HuH-7 (cell line): ENCODE measurements at places on chromosomes 2 and 18.

DNA sequence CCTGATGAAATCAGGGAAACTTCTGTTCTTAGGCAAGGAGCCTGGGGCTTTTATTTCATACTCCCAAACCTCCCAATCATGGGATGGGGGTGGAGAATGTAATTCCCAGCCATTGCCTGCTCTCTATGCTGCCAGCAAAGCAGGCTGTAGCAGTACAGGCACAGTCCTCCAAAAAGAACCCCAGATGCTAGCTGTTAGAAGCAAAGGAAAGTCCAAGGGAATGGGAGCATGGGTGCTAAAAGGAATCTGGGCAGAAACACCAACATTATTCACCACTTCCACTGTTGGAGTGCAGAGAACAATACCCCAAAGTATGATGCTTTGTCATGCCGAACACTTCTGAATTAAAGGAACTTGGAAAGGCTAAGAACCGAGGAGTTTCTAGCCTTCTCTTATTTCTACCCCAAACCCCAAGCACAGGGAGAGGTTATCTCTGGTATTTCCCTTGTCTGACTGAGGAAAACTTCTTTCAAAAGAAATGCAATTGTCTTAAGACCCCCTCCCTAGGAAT is 24.7 kb downstream of the MDH1 start:
- no peak for DNase-seq

GRCh38 chr2:241561832-241562231 is 3.3 kb downstream of the BOK start:
- no peak for DNase-seq

DNA sequence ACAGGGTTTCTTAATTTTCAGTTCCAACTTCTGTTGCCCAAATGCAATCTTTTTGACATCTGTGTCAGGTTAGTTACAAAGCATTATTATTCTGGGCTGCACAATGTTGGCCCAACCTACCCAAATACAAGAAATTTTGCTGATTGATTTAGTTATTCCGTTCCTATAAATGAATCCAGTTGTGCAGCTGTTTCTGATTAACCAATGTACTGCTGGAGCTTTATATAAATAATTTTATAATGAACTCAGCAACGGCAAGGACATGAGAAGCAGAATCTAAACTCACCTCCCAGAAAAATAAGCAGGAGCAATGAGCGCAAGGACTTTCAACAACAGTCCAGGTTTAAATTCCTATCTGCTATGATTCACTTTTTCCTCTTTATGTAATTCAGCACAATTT is 76.3 kb upstream of the WIPF1 start:
- DNase-seq, result no peak

DNA sequence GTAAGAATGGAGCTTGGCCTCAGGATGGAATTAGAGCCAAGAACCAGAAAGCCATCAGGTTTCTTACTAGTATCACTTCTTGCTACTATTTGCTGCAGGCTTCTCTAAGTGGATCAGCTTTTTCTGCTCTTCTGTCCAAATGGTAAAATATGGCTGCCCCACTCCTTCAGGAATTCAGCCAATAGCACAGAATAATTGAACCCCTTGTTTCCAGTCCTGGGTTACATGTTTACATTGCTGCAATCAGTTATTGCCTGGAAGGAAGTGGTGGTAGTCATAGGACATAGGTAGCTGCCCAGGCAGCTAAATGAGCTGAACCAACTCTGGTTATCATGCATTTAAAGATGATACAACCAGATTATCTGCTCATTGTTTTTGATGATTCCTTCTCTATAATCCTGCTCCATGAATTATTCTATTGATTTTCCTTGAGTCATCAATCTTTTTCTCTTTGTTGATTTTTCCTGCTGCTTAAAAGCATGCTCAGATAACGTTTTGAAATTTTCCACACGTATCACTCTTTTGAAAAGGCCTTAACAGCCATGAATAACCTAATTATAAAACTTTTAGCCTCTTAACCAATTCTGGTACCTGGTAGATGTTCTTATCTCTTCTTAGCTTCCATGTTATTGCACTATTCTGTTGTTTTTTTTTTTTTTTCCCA is 12.6 kb downstream of the AGPS start:
- no peak for DNase-seq

GRCh38 chr2:152427902-152428301 is 92.9 kb downstream of the FMNL2 start:
- DNase-seq, result no peak

DNA sequence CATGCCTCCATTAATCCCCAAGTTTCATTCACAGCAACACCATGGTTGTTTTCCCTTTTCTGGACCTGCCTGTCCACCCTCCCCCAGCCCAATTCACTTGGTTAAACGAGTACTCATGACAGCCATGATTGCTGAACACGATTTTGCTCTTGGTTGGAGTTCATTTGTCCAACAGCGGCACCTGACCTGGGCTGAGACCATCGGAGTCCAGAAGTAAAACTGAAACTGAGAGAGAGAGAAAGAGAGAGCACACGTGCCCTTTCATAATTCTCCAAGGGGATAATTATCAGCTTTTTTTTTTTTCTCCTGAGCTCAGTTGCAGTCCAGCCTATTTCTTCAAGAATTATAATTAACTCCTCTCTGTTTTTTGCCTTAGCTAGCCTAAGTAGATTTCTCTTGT is 13.7 kb upstream of the KIF5C start:
- DNase-seq, result no peak

GRCh38 chr2:167784084-167784425 is 463.3 kb downstream of the STK39 start:
- DNase-seq, result no peak

- no peak for DNase-seq
These were observed 16.3 kb downstream of the IGFBP5 start for GRCh38 chr2:216678813-216679657.

DNA sequence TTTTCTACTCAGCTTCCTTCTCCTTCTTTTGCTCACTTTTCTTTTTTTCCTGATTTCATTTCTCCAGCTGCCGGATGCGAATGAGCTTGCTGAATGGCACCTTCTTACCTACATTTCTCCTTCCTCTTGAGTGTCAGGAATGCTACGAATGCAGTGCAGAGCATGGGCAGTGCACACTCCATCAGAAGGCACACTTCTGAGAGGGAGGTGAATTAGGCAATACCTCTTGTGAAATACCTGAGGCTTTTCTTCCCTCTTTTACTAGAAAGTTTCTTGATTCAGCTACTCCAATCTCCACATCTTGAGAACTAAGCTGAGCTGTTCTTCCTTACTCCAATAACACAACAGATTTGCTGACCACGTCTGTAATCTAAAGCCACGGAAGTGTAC is 51.1 kb downstream of the PLEKHM3 start:
- DNase-seq, result no peak

- no peak for DNase-seq
These were observed 10.2 kb downstream of the TNFAIP6 start for GRCh38 chr2:151367571-151367970.

DNA sequence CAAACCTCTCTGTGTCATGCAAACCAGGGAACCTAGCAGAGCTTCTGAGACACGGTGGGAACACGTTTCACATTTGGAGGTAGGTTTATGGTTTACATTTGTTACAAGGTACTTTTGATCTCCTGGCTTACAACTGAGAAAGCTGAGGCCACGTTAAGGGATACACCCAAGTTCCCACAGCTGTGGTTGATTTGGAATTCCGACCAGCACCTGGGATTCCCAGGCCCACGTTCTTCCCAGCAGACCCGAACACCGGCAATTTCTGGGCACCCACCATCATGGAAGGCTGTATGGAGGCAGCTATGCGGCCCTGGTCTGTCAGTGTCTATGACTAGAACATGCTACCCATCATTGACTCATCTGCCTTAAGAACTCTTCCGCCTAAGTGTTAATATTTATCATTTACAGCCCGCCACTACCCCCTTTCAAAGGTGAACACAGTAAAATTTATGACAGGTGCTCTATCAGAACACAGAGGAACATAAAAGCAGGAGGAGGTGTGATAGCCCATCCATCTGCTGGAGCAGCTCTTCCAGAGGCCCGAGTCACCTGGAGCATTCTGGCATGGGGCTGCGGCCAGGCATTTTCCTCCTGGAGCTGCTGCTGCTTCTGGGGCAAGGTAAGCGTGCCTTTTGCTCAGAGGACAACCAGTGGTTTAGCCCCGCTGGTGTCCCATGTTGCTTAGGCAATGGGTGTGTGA is at the start of gene PLB1:
Gene PLB1, plus strand, starts transcription at position 510 of the 700 bp plus-strand sequence. Its CDS starts 55 bp downstream, at position 565.
- DNase-seq, result no peak

DNA sequence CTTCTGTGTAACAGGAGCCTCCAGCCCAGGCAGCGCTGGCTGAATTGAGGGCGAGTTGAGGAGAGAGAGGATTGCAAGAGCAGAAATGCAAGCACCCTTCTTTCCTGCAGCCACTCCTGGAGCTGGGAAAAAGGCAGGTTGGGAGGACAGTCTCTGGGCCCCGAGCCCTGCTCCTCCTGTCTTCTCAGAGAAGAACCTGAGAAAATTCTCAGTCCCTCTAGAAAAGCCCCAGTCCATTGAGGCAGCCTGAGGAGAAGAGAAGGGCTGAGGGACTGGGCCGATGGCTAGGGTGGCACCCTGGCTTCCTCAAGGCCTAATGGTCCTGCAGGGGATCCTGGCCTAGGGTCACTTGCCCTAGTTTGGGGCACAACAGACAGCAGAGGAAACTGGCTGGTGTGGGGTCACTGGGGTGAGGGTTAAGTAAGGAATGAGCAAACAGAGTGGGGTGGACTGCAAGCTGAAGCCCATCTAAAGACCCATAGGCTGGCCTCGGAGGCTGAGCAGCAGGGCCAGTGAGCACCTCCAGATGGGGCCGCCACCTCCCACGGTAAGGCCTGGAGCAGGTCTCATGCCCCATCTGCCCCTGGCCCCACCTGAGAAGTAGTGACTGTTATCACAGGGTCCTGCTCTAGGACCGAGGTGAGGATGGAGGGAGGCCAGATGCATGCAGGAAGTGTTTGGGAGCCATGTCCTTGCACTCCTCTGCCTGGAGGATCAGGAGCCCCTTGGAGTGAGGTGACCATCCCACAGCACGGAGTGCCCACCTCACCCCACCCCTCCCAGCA is 12.4 kb downstream of the CIB4 start:
- no peak for DNase-seq

- no peak for DNase-seq
These were observed 461.7 kb upstream of the SOX11 start for GRCh38 chr2:5230444-5230843.

GRCh38 chr2:98753801-98754200 is 22.9 kb upstream of the MGAT4A start:
- DNase-seq, result no peak

GRCh38 chr2:217999595-217999959 is 3.2 kb downstream of the TNS1 start:
- no peak for DNase-seq

- DNase-seq, result no peak
These were observed 190.4 kb downstream of the MYO3B start for GRCh38 chr2:170368370-170368769.

- no peak for DNase-seq
These were observed 80.1 kb upstream of the NPAS2 start for GRCh38 chr2:100739735-100740432.

DNA sequence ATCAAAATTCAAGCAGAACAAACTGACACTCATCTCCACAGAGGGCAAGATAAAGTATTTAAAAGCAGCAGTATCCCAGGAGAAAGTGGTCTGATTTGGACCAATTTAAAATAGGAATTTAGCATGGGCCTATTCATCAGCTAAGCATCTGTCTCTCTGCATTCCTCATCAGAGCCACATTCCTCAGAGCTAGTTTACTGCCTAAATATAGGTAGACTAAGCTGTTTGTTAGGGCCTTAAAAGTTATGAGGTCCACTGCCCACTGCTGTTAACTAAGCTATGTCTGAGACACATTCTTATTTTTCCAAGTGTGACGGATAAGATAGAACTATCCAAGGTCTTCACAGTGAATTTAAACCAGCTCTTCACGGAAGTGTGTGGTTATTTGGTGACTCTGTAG is 17.6 kb downstream of the NEB start:
- no peak for DNase-seq

GRCh38 chr2:196335221-196335634 is 163.8 kb upstream of the STK17B start:
- DNase-seq, result no peak

- no peak for DNase-seq
These were observed 765.0 kb upstream of the CELF4 start for GRCh38 chr18:38330573-38330972.

DNA sequence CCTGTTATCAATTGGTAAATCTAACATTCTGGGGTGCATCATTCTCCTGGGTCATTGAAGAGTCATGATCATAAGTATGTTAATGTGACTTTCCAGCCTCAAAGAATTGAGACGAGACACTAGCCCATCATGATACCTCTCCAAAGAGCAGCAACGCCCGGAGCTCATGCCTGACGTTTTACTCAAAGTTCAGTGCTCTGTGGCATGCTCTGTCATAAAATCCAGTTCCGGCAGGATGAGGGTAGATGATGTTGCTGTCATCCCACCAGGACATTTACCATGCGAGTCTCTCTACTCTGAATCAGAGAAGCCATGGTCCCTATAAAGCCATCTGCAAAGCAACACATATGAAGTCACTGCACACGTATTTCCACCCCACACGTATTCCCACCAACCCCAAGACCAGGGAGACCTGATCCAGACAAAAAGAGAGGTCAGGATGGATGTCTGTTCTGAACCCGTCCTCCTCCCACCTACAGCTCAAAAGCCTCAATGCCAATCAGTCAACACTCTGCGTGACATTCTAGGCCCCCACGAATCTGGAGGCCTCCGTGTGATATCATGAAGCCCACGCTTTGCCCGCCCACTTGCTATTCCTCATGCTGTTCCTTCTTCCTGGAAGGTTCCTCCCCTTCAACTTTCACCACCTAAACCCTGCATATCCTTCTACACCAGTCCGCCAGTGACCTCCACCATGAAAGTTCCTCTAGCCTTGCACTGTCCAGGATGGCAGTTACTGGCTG is 85.8 kb downstream of the DNMT3A start:
- DNase-seq, result no peak

DNA sequence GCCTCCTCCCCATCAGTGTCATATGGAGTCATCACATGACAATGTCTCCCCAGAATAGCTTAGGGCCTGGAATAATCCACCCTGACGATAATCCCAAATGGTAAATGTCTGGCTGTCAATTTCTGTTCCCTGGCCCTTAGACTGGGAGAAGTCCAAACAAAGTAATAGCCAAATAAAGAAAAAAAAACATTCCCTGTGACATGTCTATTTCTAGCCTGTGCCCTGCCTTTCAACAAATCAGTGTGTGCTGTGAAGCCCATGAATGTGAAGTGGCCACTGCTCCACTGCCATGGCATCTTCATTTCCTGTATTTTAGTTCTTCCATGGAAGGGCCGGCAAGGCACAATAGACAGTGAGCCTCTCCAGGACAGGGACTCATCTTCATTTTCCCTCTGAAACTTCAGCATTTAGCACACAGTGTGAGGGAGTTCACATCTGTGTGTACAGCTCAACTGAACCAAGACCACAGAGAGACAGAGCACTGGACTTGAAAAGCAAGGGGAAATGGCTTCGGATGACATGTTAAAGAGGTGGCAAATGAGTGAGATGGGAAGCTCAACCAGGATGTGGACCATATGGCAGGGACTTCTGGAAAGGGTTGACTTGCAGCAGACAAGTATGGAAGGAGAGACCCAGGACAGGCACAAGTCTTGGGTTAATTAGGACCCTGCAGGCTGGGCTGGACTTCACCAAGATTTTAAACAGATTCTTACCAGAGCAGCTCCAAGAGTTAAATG is 140.0 kb downstream of the ANTXR1 start:
- no peak for DNase-seq

GRCh38 chr2:240448387-240449274 is 13.2 kb downstream of the GPC1 start:
- DNase-seq, result no peak

GRCh38 chr18:13627639-13628038 is 98.7 kb downstream of the FAM210A start:
- no peak for DNase-seq

GRCh38 chr2:120863146-120863545 is 127.5 kb downstream of the GLI2 start:
- no peak for DNase-seq

- no peak for DNase-seq
These were observed 19.6 kb downstream of the USP39 start for GRCh38 chr2:85635636-85636035.
